ENCODE measurements at places on chromosomes 4 and X. TPM values are rescaled to one million over a fixed set of nuclear protein-coding genes. Genes with fewer than 3 reads are reported as not detected.

ALAS2 gene
- polyA plus RNA-seq, result 234 TPM

JADE3 gene
- polyA plus RNA-seq, result 27.2 TPM

LGI2 gene
- 31.5 TPM for polyA plus RNA-seq

CENPVL3 gene
- polyA plus RNA-seq, result 0.40 TPM

KCND1 gene
- polyA plus RNA-seq, result 3.6 TPM

GPR173 gene
- polyA plus RNA-seq, result 16.6 TPM

ABLIM2 gene
- polyA plus RNA-seq, result 7.0 TPM

POF1B gene
- polyA plus RNA-seq, result 0.12 TPM

MMRN1 gene
- polyA plus RNA-seq, result 6.5 TPM

DNA sequence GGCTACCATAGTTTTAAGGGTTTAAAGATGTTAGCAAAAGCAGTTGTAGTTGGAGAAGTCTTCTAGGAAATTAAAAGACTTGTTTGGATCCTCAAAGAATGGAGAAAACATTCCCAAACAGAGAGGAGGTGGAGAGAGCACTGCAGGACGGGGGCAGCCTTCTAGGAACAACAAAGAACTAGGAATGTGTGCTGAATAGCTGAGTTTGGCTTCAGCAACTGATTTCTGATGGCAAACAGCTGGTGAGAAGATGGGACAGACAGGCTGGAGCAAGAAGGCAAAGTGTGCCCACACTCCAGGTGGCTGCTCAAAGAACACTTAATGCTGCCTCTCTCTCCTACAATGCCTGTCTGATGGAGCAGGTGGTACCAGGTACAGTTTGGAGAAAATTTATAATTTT, 1331.1 kb downstream of the ADGRL3 start:
- no peak for DNase-seq

- no peak for DNase-seq
Measured at GRCh38 chr4:39614487-39615162, 24.0 kb downstream of the SMIM14 start.

DNA sequence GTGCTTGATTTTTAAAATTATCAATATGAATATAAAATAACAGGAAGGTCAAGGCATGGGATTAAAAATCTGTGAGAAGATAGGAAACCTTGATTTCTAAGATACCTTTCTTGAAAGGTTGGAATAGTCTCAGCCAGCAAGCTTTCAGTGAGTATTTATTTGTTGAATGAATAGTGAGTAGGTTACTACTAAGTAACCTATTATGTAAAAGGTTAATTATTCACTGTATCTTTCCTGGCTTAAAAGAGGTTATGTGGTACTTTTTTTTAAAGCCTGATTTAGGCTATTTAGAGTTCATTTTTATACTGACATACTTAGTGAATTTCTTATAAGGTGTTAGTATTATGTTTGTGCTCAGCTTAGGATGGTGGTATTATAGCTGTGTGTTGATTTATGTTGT, 123.5 kb downstream of the PTPN13 start:
- no peak for DNase-seq

DNA sequence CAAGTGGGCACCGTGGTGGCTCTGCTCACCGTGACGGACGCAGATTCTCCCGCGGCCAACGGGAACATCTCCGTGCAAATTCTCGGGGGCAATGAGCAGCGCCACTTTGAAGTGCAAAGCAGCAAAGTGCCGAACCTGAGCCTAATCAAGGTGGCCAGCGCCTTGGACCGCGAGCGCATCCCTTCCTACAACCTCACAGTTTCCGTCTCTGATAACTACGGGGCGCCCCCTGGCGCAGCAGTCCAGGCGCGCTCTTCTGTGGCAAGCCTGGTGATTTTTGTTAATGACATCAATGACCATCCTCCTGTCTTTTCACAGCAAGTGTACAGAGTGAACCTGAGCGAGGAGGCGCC, 2.7 kb downstream of the FAT4 start:
- DNase-seq, result no peak

DNA sequence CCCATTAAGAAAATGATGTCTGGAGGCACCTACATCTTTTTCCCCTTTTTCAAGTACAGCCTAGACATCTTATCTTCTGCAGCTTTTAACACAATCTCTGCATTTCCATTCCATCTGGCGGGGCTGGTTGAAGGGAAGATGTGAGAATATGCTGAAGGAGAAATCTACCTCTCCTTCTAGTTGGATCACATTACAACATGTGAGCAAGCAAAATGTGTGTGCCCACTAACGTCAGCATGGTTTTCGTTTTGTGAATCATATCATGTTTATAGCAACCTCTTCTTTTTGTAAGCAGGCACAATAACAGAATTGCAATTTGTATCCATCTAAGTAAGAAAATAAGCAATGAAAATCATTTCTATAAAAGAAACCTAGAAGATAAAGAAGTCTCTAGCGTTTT, 28.9 kb upstream of the MID1 start:
- DNase-seq, result no peak

DNA sequence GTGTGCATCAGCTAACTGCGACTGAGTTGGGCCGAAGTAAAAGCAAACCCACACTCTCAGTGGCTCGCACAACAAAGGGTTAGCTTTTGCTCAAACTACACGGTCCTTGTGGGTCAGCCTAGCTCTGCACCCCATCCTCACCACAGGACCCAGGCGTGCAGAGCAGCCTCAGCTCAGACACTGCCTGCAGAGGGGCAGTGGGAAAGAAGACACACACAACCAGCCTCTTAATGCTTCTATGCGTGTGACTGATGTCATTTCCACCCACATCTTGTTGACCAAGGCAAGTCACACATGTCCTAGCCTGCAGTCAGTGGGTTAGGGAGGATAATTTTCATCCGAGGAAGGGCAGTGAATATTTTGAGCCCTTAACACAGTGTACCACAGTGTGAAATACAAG, 40.5 kb downstream of the HMGB2 start:
- DNase-seq, result no peak

- DNase-seq, result no peak
Measured at GRCh38 chr4:41420541-41420940, 117.4 kb upstream of the LIMCH1 start.

DNA sequence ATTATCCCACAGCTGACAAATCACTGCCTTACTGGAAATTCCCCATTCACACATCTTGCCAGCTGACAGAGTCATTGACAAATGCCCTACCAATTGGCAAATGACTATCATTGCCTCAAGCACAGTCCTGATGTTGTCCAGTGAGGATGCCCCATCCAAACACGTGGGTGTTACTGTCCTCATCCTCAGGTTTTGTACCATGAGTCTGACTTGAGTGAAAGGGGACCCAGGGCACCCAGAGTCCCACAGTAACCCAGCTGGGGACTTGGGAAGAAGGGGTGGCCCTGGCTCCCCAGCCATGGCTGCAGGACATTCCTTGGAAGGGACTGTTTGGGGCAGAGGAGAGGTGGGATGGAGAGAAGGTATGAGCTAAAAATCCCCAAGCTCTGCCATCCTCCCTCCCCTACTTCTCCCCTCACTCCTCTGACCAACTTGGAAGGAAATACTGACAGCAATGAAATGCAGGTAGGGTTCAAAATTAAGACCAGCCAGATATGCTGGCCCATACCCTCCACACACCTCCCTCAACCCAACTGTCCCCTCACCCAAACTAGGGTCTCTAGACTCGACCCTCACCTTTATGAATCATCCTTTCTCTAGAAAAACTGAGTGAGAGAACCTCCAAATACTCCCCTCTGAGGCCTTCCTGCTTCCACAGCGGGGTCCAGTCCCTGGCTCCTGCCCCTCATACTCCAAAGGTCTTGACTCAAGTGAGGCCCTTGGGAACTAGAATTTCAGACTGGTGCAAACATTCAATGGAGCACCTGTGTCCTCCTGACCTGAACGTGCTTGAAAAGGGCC, 5.1 kb downstream of the TIMP1 start:
- no peak for DNase-seq

GRCh38 chrX:1518512-1518911, 18.5 kb downstream of the P2RY8 start:
- DNase-seq, result no peak

DNA sequence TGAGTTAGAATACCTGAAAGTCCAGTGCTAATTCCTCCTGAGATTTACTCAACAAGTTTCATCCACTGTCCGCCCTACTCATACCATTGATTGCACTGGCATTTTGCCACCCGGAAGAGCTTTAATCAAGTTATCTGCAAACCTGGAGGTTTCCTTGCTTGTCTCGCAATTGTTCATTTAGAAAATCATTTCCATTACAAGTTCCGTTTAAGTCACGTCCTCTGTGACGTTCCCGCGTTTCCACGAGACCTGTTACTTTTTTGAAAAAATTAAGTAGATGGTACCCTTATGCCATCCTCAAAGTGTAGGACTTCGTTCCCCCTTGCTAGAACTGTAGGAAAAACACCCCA, 761 bp upstream of the FRYL start:
- DNase-seq, result peak; percentile 39

DNA sequence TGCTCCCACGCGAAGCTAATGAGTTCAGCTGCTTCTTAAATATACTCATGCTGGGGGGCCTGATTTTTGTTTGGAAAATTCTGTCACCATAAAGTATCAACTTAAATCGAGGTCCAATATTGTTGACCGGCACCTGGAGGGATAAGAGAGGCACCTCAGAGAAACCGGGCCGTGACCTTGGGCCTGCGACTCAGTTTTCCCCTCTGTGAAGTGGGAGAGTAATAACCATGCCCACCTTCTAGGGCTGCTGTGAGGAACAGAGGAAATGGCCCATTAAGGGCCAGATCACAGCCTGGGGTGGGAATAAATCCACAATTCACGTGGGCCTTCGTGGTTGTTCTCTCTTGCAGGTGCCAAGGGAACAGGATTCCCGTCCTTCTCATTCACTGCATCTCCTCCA, 39.4 kb downstream of the ZBTB49 start:
- no peak for DNase-seq

DNA sequence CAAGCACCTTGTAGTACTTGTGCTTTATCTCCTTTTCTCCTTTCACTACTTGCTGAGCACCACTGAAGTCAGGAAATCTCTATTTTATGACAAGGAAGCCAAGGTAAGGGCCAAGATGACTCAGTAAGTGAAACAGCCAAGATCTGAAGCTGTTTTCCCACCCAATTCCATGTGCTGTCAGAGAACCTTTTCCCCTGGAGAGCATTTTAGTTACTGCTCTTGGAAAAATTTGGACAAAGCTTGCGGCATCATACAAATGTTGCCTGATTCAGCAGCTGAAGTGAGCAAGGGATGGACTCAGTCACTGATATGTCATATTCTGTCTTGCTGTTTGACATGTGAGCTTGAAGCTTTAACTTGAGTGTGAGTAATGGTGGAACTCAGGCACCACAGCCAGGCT, 391.4 kb downstream of the RAB28 start:
- DNase-seq, result no peak

DNA sequence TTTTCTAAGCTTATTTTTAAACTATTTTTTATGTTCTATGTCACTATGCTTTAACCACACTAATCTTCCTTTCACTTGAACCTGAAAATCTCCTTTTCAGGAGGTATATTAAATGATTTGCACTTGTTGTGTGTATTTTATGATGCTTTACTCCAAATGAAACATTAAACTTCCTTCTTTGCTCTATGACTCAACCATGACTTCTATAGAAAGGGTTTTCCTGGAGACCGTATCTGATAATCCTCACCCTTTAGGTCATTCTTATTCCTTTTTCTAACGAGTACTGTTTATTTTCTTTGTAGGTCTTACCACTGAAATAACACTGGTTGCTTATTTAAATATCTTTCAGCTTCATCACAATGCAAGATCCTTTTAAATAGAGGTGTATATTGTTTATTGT, 1163.2 kb downstream of the PCDH18 start:
- DNase-seq, result no peak

DNA sequence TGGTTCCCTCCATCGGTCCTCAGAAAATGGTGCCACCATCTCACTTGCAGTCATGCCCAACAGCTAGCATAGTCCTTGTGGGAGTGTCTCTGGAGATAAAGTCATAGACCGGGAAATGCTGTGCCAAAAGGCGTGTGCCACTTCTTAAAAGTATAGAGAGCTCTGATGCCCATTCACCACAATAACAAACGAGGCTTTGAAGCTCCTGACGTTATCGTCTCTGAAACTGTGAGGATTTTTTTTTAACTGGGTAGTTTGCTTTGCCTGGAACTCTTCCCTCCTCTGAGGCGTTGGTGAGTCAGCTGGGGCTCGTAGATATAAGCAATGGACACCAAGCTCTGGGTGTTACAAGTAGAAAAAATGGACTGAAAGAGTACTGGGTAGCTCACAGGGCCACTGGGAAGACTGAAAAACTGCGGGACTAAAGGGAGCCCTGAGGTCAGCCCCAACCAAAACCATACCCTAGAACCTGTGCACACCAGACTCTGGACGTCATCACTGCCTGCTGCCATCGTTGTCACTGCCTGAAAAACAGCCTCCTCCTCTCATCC, 89.4 kb upstream of the TRIM2 start:
- no peak for DNase-seq

- no peak for DNase-seq
Measured at GRCh38 chrX:74779175-74779574, 146.1 kb downstream of the NEXMIF start.

DNA sequence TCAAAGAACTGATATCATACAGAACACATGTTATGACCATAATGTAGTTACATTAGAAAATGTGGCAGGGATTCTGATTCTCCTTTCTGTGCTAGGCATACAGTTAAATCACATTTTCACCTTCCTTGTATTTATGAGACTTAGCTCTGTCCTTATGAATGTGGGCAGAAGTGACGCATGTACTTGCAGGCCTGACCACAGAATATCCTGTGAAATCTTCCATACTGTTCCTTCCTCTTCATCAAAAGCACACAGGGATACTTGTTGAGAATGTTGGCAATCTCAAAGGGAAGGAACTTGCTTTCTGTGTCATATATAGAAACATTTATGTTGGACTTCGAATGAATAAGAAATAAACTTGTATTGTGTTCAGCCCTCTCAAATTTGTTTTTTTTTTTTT, 17.2 kb upstream of the MYOZ2 start:
- no peak for DNase-seq

DNA sequence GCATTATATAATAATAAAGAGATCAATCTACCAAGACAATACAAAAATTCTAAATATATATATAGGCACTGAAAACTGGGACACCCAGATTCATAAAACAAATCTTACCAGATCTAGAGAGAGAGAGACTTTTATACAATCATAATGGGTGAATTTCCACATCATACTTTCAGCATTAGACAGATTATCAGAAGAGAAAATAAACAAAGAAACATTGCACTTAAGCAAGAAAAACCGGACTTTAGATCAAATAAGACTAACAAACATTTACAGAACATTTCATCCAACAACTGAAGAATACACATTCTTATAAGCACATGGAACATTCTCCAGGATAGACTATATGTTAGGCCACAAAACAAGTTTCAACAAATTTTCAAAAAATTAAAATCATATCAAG, 245.1 kb downstream of the INPP4B start:
- no peak for DNase-seq

DNA sequence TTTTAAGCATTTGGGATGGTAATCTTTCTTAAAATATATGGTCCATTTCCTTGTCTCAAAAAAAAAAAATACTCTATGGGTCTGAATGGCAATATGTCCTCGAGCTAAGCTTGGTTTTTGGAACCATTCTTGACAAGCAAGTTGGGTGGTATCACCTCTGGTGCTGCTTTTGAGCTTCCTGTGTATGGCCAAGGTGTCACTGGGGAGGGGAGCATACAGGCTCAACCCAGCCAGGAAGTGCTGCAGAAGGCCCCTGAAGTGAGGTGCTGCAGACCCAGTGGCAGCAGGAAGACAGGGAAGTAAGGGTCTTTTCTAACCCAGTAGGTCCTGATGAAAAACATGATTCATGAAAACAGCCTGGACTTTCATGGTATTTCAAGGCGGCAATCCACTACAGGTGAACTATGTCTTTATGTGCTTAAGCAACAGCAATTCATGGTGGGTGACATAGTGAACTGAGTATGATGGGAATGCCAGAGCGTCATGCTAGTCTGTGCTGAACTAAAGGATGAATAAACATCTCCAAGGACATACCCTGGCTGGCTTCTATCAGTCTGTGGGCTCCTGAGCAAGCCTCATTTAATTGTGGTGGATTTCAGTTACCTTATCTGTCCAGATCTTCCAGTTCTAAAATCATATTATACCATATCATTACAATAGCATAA, 15.1 kb downstream of the TRAPPC2 start:
- no peak for DNase-seq

All from left renal pelvis (tissue), 4 donors.